ENCODE measurements at places on chromosomes 5 and 9.

DNA sequence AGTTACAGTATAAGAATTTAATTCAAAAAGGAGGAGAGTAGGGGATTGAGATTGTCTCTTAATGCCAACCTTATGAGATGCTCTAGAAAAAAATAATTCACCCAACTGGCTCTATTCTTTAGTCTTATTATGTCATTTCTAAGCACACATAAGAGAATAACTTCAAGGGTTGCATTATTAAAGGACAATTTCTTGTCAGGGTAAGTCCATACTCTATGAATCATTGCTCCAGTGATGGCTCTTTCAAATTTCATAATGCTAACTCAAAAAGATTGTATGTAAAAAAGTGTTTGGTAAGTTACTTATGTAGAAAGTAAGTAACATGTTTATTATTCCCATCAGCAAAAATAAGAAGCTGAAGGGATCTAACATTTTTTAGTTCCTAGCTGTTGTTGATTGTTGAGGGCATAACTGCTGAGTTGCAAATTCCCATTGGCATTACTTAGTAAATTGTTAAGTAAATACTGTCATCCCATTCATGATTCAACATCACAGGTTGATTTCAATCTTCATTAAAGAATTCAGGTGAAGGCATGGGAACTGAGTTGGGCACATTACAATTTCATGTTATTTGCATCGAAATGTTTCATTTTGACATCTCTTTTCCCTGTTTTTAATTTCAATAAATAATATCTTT is 28.6 kb downstream of the ALDH1A1 start:
- no peak for DNase-seq

GRCh38 chr9:121439016-121439415 is 60.6 kb downstream of the GGTA1 start:
- DNase-seq: no peak

- no peak for DNase-seq
These were observed 256.7 kb upstream of the CD180 start for GRCh38 chr5:67453111-67453905.

GRCh38 chr5:147530530-147531389 is 20.9 kb upstream of the DPYSL3 start:
- no peak for DNase-seq
